Right forelimb (tissue), 1 donor: ENCODE measurements at places on chromosomes 4 and X.

DNA sequence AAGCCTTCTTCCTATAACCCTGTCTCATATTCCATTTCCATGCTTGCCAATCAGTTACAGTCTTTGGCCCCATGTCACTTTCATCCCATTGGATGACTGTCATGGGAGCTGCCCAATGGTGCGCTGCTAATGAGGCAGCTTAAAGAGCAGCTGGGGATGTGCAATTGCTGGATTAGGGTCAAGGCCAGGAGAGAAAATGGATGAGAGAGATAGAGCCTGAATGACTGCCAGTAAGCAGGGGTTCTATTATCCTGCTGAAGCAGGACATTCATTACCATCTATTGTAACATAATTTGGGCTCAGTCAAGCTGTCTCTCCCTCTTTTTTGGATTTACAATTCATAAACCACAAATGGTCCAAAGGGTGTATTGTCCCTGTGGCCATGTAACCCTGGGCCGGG is 909.0 kb downstream of the CENPC start:
- no peak for DNase-seq

DNA sequence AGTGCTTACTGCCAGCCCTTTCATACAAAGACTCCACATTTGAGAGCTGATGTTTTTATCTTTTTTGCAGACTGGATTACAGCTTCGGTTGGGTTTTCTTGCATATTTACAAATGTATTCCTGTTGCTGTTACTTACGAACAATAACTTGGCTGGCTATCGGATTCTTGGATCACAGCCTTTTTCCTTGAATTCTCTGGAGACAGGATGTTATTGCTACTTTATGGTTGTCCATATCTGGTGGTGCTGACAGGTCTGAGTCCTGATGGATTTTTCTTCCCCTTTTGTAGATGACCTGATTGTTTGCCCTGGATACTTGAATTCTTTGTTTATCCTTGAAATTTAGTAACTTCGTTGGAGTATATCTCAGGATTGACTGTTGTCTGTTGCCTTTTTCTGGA is 77.7 kb downstream of the PDK3 start:
- DNase-seq, result no peak

- DNase-seq, result no peak
Measured at GRCh38 chr4:82801910-82802521, 3.4 kb upstream of the SCD5 start.

- peak; percentile 39 for DNase-seq
Measured at GRCh38 chrX:40996886-40997530, 88.2 kb upstream of the USP9X start.

DNA sequence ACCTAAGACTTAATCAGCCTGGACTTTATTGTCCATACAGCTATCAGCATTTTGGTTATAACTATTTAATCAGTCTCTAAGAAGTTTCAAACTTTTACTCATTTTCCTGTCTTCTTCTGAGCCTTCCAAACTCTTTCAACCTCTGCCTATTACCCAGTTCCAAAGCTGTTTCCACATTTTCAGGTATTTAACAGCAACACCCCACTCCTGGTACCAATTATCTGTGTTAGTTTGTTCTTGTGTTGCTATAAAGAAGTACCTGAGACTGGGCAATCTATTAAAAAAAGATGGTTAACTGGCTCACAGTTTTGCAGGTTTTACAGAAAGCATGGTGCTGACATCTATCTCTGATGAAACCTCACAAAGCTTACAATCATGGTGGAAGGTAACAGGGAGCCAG is 195.6 kb downstream of the NPNT start:
- DNase-seq, result no peak

DNA sequence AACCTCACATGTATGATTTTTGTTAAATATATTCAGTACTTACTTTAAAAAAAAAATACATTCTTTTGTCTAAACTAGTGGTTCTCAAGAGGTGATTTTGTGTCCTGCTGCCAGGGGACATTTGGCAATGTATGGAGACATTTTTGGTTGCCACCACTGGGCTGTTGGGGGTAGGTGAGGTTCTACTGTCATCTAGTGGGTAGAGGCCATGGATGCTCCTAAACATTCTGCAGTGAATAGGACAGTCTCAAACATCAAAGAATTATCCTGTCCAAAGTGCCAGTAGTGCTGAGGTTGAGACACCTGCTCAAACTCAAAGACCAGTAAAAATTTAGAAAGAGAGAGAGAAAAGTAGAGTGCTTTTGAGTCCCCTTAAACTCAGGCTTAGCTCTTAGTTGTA is 32.9 kb upstream of the PGM2 start:
- DNase-seq, result no peak

DNA sequence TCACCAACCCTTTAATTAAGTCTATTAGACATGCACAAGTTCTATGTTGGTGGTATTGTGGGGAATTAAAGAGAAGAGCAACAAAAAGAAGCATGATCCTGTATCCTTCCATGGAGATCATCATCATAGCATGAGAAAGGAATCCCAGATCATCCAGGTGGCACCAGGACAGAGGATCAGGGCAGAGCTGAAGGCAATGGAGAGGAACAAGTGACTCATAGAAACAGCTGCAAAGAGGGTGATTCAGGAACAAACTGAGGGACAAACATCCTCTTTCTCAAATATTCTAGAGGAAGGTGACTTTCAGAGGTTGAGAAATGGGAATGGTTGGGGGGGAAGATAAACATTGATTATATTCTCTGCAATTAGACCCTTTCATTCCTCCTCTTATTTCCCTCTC is 105.5 kb upstream of the OTUD4 start:
- DNase-seq, result no peak

- DNase-seq, result no peak
Measured at GRCh38 chr4:106671716-106672115, 303.1 kb upstream of the GIMD1 start.

GRCh38 chrX:103776546-103776945 is at the start of gene PLP1:
Gene PLP1, plus strand, starts transcription at chrX:103776840. Its CDS starts 156 bp downstream, at chrX:103776996.
- no peak for DNase-seq

DNA sequence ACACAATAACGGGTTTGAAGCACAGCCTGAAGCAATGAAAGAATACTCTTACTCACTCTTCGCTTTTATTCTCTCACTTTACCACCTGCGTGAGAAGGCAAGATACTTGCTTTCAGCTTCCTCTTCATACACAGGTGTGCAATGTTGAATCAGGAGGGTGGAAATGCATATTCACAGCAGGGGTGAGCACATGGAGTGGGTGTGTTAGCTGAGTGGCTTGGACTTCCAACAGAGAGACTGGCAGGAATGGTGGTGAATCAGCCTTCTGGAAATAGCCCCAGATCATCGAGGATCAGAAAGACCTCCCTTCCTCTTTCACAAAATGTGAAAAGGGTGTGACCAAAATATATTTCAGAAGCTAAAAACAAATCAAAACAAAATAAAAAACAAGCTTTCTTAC is 521.2 kb downstream of the STIM2 start:
- DNase-seq, result no peak

DNA sequence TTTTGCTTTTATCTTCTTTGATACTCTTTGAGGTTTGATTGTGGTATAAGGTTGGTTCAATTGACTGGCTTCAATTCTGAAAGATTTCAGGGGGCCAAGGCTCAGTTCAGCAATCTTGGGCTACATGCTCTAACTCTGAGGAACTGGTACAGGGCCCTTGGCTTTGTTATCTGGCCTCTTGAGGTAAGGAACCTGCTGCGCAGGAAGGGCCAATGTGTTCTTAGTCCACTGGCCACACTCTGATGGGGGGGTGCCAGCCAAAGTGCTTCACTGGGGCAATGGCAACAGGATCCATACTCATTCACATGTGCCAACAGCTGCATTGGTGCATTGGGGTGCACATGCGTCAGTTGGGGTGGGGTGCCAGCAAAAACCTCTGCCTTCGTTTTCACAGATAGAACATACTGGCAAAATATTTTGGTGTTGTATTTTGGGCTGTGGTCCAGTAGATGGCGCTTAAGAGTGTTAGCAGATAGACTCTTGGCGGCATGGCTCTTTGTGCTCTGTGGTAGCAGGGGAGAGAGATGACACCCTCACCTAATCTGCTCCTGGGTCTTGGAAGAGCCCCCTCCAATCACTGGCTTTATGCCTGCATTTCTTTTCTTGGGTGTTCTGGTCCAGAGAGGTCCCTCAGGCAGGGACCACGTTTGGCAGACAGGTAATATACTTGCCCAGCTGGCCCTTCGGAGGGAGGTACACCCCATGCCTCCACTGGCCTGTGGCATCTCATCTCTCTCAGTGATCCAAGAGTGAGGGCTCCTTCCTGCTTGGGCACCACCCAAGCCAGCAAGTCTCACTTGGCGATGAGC is 42.9 kb downstream of the NDST3 start:
- DNase-seq, result no peak

DNA sequence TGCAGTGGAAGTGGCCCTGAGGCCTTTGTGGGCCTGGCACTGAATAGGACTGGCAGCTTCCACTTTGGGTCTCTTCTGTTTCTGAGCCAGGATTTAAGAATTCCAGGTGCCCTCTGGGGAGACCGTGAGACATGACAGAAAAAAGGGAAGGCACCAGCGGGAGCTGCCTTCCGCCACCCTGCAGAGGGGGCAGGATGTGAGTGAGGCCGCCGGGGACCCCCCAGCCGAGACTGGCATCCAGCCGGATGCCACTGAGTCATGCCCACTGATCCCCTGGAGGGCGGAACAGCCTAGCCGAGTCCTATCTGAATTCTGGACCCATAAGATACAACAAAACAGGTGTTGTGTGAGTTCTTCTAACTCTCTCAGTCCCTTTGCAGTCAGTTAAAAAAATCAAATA is 41.3 kb downstream of the C4orf50 start:
- no peak for DNase-seq

DNA sequence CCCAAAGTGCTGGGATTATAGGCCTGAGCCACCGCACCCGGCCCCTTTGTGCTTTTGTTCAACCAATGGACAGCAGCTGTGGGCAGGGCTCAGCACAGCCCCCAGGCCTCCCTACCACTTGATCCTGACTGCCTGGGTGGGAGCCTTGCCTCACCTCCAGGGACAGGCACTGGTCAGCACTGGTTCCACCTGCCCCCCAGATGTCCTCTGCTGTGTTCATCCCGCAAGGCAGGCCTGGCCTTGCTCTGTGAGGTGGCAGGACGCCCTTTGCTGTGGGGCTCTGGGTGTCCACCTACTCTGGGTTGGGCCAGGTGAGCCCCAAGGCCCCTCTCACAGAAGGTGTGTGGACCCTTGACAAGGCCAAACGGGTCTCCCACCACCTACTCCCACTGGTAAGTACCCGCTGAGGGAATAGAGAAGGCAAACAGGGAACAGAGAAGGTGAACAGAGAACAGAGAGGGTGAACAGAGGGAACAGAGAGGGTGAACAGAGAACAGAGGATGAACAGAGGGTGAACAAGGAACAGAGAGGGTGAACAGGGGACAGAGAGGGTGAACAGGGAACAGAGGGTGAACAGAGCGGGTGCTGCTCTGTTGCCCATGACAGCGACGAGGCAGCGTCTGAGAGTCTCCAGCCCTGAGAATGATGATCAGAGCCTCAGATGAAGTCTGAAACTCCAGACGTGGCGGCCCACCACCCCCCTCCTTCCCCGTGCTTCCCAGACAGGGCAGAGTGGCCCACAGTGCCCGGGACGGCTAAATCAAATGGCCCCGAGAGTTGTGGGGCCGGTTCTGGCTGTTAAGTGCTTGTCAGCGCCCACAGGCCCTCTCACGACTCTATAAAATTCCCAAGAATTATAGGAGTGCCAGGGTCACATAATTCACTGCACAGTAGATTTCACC is 55.0 kb upstream of the NKX1-1 start:
- no peak for DNase-seq

GRCh38 chrX:100643956-100644860 is at the start of gene SRPX2:
Gene SRPX2, plus strand, starts transcription at chrX:100644199. Its CDS starts 2,124 bp downstream, at chrX:100646323.
- peak; percentile 54 for DNase-seq

DNA sequence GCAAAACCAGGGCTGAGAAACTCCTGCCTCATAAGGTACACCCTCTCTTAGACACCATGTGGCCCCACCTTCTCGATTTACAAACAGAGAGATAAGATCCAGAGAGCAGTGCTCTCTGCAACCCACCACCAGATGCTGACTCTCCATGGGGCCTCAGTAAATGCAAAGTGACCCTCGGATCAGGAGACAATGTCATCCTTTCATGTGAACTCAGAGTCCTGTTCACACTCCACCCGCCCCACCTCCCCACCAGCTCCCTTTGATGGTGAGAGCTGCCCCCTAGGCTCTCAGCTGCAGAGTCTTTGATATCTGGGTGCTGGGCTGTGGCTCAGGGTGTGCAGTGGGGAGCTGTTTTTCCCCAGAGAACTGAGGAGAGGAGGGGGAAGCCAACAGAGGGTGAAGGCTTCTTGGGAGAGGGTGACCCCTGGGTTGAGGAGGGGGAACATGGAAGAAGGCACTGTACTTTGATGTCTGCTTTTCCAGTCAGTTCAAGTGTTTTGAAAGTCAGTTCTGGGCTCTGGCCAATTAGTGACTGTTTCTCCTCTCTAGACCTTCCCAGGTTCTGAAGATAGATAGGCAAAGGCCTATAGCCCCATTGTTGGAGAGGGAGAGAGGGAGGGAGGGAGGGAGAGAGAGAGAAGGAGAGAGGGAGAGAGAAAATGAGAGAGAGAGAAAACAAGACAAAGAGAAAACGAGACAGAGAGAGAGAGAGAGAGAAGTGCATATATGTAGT is 88.2 kb downstream of the SCD5 start:
- no peak for DNase-seq

GRCh38 chrX:18924507-18925088 is 59.3 kb downstream of the PHKA2 start:
- no peak for DNase-seq

DNA sequence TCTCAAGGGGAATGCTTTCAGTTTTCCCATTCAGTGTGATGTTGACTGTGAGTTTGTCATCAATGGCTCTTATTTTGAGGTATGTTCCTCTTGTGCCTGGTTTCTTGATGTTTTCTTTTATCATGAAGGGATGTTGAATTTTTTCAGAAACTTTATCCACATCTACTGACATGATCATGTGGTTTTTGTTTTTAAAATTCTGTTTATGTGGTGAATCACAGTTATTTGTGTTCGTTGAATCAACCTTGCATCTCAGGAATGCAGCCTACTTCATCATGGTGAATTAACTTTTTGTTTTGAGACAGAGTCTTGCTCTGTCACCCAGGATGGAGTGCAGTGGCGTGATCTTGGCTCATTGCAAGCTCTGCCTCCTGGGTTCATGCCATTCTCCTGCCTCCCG is 263.1 kb upstream of the KLF3 start:
- DNase-seq, result no peak

DNA sequence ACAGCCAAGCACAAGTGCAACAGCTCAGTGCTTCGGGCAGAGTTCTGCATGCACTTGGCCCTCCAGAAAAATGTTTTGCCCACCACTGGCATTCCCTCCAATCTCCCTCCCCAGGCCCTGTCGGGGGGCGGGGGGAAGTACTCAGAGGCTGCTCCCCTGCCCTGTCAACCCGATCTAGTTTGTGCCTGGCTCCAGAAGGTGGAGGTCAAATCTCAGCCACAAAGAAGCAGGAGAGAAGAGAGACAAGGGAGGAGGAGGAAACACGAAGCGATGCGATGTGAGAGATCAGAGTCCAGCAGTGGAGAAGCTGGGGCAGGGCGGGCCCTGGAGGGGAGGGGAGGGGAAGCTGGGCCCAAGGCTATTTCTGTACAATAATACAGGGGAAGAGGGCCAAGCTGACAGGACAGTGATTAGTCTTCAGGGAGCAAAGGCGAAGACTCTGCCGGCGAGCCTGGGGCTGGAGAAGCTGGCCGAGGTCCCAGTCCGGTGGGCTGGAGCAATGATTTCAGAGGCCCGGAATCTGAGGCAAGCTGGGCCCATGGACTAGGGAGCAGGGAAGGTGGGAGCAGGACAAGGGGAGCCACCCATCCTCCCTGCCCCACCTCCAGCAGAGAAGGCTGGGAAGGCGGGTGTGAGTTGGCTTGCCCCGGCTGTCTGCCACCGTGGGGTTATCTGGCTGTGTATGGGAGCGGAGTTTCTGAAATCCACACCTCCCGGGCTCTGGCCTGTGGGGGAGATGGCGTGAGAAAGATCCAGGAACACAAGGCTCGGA is 167.1 kb downstream of the EFNB1 start:
- peak; percentile 77 for DNase-seq

GRCh38 chr4:98890702-98891455 is 38.1 kb downstream of the EIF4E start:
- DNase-seq, result no peak
